ENCODE measurements at places on chromosomes 2 and 18.

GRCh38 chr2:226580403-226580802, 219.2 kb downstream of the IRS1 start:
- DNase-seq: no peak

GRCh38 chr2:181320638-181321037, 136.5 kb upstream of the ITGA4 start:
- no peak for DNase-seq

DNA sequence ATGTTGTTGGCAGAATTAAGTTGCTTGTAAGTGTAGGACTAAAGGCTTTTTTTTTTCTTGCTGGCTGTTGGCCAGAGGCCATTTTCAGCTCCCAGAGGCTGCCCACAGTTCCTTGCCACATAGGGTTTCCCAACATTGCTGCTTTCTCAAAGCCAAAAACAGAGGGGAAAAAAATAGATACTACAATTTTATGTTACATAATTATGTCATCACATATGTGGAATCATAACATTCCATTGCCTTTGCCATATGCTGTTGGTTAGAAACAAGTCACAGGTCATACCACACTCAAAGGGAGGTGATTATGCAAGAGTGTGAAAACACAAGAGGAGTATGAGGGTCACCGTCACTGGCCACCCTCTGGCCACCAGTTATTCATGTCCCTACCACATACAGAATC, 154.5 kb downstream of the RTN4 start:
- no peak for DNase-seq

DNA sequence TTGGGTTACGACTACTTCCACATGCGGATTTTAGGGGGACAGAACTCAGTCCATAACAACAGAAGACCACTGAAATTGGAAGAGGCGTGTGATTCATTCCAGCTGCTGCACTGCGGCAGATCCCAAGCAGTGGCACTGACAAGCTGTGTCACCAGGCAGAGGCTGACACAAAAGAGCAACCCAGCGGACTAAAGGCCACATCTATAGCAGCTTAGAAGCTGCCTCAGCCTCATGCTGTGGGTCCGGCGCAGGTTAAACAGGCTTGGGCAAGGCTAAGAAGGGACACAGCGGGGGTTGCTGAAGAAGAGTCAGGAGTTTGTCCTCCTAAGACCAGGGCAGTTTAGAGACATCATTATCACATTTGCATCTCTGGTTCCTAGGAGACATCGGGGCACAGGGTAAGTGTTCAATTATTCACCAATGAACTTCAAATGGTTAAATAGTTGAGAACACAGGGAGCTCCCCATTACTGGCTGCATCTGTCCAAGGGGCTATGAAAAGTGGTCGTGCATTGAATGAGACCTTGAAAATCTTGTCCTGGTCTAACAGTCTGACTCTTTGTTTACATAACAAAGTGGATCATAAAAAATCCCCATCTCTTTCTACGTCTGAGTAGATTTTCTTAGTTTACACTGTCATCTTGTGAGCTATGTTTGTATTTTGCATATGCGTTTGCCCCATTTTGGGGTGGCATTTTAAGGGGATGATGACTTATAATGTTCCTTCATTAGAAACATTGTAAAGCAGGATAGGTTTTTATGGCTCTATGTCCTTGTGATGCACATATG, 162.3 kb upstream of the TRIB2 start:
- no peak for DNase-seq

GRCh38 chr2:190904640-190905261, 24.1 kb downstream of the GLS start:
- DNase-seq: no peak

DNA sequence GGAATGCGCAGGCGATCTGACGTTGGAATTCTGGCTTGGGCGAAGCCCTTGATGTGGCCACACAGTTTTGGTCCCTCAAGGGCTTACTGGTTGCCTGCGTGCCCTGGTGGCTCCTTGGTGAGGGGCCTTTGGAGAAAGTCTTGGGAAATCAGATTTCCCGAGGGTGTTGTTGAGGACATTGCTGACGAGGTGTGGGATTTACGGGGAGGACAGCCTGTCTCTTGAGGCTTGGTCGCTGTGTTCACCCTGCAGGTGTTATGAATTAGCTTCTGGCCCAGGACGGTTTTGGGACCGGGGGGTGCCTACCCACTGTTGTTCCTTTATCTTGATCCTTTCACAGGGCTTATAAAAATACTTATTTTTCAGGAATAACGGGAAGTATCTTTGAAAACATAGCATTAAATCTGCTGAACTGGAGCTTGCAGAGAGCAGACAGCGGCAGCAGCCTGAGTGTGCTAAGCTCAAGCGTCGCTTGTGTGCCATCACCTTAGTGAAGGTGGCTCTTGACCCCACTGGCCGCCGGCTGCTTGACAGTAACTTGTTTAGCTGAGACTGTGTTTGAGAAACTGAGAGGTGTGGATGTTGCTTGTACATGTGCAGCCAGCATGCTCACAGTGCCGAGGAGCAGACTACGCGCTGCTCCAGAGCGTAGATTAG, 4.2 kb downstream of the CTDP1 start:
- DNase-seq: no peak

- DNase-seq: no peak
Measured at GRCh38 chr2:230991598-230991997, 4.3 kb upstream of the SPATA3 start.

- DNase-seq: no peak
Measured at GRCh38 chr2:225177098-225177497, 134.8 kb upstream of the DOCK10 start.

GRCh38 chr2:3193443-3194330, 183.9 kb downstream of the EIPR1 start:
- DNase-seq: no peak

- no peak for DNase-seq
Measured at GRCh38 chr2:239676716-239677452, 276.1 kb upstream of the HDAC4 start.

DNA sequence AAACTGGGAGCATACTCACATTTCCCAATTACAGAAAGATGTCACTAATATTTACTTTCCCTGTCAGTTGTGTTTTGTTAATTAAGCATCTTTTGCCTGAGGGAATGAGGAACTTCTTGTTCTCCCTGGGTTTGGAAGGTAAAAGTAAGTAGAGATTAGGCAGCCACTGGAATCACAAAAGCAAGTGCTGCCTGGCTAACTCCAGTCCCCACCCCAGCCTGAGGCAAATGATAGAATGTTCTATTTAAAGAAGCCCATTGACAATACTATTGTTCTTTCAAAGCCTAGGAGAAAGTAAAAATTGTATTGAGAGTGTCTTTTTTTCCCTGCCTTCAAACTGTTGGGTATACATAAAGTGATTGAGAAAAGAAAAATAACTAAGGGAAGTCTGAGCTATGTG, 93.8 kb downstream of the MBD2 start:
- DNase-seq: no peak

- no peak for DNase-seq
Measured at GRCh38 chr2:241180495-241180894, 8.0 kb upstream of the ANO7 start.

- DNase-seq: no peak
Measured at GRCh38 chr2:151765760-151766410, 31.6 kb upstream of the NEB start.

DNA sequence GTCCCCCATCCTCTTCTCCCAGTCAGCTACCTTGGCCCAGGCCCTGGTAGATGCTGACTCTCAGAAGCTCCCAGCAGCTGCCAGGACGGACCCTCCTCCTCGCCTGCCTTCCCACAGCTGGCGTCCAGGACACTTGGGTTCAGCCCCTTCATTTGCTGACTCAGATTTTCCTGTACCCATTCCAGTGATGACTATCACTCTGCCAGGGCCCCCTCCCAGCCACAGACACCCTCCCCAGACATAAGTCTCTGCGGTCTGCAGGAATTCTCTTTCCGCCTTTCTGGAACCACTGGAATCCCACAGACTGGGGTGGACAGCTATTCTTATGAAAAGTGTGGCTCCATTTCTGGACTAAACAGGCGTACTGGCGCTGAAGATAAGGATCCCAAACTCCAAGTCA, 260.3 kb upstream of the EPAS1 start:
- no peak for DNase-seq

GRCh38 chr2:23419171-23420090, 34.5 kb downstream of the KLHL29 start:
- DNase-seq: no peak

- no peak for DNase-seq
Measured at GRCh38 chr2:8644605-8645175, 37.2 kb upstream of the ID2 start.

DNA sequence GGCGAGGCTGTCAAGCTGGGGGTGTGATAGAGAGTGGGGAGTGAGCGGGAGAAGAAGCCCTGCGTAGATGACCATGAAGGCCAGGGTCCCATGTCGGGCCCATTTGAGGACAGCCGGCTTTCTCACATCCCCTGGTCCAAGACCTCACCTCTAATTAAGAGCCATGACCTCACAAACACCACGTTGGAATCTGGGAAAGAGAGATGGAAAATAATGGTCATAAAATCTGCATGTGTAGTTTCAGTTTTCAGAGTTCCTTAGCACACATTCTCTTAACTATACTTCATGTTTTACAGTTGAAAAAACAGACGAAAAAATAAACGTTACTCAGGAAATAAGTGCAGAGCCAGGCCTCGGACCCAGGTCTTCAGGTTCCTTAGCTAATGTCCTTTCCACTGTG, 244.8 kb upstream of the SIX2 start:
- no peak for DNase-seq

- no peak for DNase-seq
Measured at GRCh38 chr2:202410092-202410491, 34.0 kb downstream of the BMPR2 start.

GRCh38 chr2:23675506-23675905, 251.4 kb downstream of the ATAD2B start:
- no peak for DNase-seq

GRCh38 chr2:28662044-28662443, 89.6 kb upstream of the PPP1CB start:
- DNase-seq: no peak

- no peak for DNase-seq
Measured at GRCh38 chr2:39252888-39253518, 9.2 kb upstream of the CDKL4 start.

DNA sequence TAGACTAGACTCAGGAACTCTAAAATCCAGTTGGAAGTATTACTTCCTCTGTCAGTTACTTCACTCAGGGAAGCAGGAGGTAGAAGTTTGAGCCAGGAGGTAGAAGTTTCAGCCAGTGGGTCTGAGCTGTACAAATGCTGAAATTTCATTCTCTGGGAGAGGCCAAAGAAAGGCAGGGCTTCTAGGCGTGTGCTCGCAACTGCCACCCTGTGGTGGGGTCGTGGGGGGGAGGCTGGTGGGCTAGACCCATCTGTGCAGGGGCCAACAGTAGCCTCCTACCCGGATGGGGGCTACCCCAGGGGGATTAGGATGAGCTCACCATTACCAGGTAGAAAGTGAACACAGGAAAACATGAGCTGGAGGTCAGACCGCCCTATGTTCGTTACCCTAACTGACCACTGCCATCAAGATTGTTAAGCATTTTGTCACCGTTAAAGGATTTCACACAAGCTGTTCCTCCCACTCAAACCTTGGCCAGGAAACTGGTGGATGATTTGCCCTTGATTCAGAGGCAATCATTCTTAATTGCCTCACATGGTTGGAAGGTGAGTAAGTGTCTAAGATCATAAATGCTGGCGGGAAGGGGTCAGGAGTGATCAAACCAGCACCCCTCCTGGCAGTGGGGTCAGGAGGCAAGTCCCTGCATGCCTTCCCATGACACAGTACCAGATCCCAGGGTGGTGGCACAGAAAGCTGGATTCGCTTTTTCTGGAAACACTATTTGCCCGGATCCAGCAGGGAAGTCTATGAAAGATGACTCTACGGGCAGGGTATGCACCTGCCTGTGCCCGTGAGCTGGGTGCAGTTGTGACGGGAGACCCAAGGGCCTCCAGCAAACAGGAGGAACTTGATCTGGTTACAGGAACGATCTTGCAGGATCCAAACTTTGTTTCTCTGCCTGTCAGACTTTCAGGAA, 5.2 kb upstream of the FHL2 start:
- DNase-seq: no peak

DNA sequence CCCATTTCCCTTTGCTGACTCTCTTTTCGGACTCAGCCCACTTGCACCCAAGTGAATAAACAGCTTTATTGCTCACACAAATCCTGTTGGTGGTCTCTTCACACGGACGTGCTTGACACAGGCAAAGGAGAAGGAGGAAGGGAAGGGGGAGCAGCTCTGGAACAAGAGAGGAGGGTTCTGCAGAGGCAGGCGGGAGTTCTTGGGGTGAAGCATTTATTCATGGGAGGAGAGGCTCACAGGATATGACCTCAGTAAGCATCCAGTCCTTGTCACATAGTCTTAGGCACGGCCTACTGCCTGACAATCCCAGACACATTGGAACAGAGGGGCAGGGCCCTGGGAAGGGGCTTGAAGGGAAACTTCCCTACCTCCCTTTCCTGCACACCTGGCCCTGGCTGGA, 171.7 kb upstream of the HS6ST1 start:
- DNase-seq: no peak

- DNase-seq: no peak
Measured at GRCh38 chr2:61534926-61535325, 3.2 kb downstream of the XPO1 start.

DNA sequence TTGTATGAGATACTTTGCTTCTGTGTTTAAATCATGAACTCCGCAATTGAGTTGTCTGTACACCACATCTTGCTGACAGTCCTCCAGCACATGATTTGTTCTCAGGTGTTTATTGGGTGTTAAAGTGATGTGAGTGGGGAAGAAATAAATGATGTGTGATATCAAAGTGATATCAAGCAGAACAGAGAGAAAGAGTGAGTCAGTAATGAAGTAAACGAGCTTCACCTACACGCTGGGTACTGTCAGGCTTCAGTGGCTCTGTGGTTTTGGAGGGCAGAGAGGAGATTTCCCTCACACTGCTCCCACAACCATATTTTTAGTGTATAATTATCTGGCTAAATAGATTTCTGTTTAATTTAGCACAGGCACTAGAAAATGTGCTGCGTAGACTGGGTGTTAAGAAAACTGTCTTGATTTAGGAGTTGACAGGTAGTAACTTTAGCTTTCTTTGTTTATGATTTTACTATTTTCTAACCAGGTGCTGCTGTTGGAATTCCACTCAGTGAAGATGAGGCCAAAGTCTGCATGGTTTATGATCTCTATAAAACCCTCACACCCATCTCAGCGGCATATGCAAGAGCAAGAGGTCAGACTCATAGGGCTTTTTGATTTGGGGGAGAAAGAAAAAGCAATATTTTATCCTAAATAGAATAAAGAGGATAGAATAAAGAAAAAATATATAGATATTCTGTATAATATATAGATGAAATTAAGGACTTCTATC, 21.2 kb downstream of the ATIC start:
- DNase-seq: no peak

- no peak for DNase-seq
Measured at GRCh38 chr2:78775291-78775690, 250.2 kb upstream of the REG3G start.

- no peak for DNase-seq
Measured at GRCh38 chr2:74778381-74779264, 55.3 kb upstream of the HK2 start.

DNA sequence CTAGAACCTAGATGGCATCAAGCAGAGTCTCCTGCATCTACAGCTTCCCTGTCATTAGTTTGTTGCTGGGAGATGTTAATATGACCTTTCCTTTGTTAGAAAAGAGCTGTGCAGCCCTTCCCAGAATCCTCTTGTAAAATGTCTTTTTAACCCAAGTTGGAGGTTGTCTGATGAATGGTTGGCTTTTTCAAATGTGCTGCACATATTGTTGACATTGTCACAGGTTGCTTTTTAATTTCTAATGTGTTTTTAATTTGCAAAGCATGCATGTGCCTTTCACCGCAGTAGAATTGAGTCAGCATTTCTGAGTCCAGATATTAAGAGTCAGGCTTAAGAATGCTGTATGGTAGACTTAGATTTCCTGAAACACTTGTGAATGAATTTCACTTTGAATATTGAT, 120.8 kb downstream of the GREB1L start:
- no peak for DNase-seq

- DNase-seq: no peak
Measured at GRCh38 chr2:133292259-133292658, 276.0 kb downstream of the NCKAP5 start.
